Adrenal gland (tissue), 19 donors: ENCODE measurements at places on chromosomes 3 and 15. TPM values are rescaled to one million over a fixed set of nuclear protein-coding genes. Genes with fewer than 3 reads are reported as not detected.

DNA sequence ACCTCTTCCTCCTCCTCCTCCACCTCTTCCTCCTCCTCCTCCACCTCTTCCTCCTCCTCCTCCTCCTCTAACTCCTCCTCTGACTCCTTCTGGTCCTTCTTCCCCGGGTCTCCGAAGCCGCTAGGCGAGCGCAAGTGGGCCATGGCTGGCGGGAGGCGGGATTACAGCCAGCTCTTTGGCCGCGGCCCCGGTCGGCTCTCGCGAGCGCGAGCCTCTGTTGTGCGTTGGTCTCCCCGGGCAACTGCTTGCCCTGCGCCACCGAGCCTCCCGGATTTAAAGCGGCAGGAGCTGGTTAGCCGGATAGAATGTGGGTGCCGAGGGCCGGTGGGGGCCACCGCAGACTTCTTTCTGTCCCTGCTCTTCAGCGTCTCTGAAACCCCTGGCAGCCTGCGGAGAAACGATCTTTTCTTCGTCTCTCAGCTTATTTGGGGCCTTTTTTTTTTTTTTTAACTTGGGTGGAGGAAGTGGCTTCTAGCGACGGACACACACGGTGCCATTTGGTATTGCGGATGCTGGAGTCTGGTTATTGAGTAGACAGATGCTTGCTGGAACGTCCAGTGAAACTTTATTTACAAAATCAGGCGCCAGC, at the start of gene ERICH6:
TSS of gene ERICH6 (minus strand) at position 165 of the 589 bp plus-strand sequence. CDS start at position 143, 22 bp downstream.
- DNase-seq = peak; percentile 96

- peak; percentile 42 for DNase-seq
These were observed 148.4 kb downstream of the TIGIT start for GRCh38 chr3:114442246-114442645.

- no peak for DNase-seq
These were observed 42.8 kb downstream of the SEMA3G start for GRCh38 chr3:52402101-52402521.

DNA sequence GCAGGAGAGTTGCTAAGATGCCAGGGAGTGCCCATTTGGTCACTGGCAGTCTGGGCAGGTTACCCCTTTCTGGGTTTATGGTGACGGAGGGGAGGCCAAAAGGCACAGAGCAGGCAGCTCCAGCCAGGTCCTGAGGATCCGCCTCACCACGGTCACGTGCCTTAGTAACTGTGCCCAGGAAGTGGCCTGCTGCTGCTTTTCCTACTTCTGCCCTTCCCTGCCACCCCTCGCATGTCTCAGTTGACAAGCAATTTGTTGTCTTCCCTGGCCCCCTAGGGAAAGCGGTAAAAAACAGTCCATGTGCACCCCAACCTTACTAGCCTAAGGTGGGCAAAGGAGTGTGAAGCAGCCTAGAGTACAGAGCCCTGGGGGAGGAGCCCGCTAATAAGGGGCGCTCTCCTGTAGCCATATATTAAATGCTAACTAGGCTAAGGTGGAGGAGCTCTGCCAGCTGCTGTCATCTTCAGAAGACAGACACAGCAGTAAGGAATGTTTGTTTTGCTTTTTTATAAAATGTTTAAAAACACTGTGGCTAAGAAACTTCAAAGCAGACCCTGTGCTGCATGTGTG, 9.1 kb upstream of the LIPH start:
- peak; percentile 21 for DNase-seq

DNA sequence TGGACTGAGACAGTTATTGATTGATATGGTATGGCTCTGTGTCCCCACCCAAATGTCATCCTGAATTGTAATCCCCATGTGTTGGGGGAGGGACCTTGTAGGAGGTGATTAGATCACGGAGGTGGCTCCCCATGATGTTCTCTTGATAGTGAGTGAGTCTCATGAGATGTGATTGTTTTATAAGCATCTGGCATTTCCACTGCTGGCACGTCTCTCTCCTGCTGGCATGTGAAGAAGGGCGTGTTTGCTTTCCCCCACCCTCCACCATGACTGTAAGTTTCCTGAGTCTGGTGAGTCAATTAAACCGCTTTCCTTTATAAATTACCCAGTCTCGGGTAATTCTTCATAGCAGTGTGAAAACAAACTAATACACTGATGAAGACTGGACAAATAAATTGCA, 105.6 kb upstream of the MELTF start:
- no peak for DNase-seq

TMEM108 gene
- total RNA-seq = 4.0 TPM

- no peak for DNase-seq
These were observed 1.1 kb upstream of the C15orf62 start for GRCh38 chr15:40768521-40769273.

GRCh38 chr15:87682527-87682926, 574.0 kb downstream of the NTRK3 start:
- DNase-seq = no peak

DNA sequence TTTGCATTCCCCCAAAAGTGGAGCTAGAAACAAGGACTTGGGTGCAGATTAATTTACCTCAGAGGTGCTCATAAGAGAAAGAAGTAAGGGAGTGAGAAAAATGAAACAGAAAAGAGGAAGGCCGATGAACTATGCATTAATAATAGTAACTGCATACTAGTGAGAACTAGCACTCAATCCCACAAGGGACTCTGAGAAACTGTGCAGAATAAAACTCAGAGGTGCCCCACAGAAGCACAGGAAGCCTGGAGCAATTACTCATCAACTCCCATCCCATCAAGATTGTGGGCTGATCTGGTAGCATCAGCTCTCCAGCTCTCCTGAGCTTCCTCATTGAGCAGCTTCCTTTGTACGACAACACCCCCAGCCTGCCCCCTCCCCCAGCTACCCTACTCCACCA, 50.8 kb downstream of the CLDN18 start:
- DNase-seq = no peak

DNA sequence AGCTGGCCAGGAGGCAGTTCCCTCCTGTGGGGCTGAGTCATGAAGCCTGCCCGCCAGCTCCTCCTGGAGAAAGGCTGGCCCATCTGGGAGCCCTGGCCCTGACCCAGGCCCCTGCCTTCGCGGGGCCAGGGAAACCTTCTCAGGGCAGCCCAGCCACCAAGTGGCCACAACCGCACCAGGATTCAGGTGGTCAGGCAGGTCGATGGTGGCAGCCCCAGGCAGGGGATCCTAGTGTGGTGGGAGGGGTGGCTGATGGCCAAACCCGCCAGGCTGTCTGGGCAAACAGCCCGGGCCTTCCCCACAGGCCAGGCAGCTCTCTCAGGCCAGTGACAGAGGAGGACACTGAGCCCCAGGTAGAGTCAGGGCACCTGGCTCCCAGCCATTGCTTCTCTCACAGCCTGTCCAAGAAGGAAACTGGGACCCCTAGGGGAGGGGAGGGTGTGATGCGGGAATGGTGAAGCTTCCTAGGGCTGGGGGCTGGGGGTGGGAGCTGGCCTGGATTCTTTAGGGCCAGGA, 1.2 kb downstream of the TWF2 start:
- DNase-seq = peak; percentile 96

GRCh38 chr3:63576846-63577245, 75.6 kb upstream of the SNTN start:
- DNase-seq = no peak

DNA sequence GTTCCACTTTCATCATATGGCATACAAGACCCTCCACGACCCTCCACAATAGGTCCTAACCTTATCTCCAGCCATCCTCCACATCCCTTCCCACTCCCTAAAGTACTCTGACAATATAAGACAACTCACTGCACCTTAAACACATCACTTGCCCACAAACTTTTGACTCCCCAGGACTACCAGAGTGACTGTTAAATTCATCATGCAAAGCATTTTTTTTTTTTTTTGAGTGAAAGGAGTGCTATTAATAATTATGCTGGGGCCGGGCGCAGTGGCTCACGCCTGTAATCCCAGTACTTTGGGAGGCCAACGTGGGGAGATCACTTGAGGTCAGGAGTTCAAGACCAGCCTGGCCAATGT, 55.8 kb downstream of the OSBPL10 start:
- no peak for DNase-seq

GRCh38 chr3:100613721-100614390, 4.5 kb downstream of the ADGRG7 start:
- DNase-seq = no peak

GRCh38 chr15:41989573-41990242, 17.4 kb upstream of the EHD4 start:
- peak; percentile 78 for DNase-seq

DNA sequence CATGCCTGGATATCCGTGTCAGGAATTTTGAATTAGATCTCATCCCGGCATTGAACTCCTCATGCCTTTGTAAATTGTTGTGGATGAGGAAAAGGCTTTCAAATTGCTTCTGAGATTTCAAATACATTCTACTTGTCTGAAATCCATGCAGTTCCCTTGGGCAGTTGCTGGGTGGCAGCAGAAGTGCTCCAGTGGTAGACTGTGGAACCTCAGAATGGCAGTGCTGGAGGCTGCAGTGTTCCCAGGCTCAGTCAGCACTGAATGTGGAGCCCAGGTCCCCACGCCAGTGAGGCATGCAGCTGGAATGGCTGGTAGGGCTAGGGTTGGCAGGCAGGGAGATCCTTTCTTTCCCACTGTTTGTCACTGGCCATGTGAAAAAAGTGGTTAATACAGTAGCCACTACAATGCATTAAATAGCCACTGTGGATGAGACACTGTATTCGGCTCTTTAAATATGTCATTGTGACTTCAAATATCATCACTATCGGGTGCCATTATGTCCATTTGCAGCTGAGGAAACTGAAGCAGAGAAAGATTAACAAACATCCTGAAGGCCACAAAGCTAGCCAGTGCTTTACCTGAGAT, 98.6 kb downstream of the TPRG1 start:
- DNase-seq = peak; percentile 66

- DNase-seq = no peak
These were observed 195.0 kb downstream of the CNTN6 start for GRCh38 chr3:1287815-1288214.

RETNLB gene
- not detected for total RNA-seq

- no peak for DNase-seq
These were observed 8.0 kb downstream of the MTFMT start for GRCh38 chr15:65021488-65021887.

GRCh38 chr3:60992395-60992794, 258.9 kb downstream of the FHIT start:
- peak; percentile 56 for DNase-seq

H1-8 gene
- not detected for total RNA-seq

CHL1 gene
- 12.8 TPM for total RNA-seq

LRRC49 gene
- 5.8 TPM for total RNA-seq

GRCh38 chr15:31483986-31484951, 157.6 kb downstream of the KLF13 start:
- peak; percentile 14 for DNase-seq

DNA sequence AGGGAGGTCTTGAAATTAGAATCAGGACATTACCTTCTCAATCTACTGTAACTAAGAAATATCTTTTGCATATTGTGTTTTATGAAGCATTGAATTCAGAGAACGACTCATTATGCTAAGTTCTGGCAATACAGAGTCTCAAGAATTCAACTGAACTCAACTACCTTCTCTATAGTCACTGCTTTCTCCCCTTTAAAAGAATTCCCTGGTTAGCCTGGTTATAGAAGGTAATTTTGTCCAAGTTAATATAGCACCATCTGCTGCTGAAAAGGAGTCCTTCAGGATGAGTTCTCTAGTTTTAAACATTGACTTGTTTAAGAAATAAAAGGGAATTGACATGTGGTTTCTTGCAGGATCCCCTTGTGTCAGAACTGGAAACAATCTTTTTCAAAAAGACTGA, 60.2 kb downstream of the IL16 start:
- DNase-seq = no peak

DNA sequence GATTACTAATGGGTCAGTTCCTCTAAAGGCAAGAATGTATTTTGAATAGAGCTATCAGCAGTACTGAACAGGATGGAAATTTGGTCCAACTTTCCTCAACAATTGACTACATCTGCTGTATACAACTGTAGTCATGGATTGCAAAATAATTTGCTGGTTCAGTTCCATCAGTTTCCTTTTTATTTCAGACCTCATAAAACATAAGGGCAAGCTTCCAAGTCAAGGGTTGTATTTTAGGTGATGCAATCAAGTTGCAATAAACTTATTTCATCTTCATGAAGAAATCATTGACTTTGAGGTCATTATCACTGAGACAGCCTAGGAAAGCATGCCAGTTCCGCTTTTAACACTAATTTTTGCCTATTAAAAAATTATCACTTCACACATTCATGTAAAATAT, 90.4 kb upstream of the TSEN2 start:
- no peak for DNase-seq

NR2E3 gene
- not detected for total RNA-seq

GRCh38 chr3:132911741-132912415, 126.3 kb upstream of the TMEM108 start:
- DNase-seq = no peak

GP5 gene
- total RNA-seq = 0.28 TPM

DNA sequence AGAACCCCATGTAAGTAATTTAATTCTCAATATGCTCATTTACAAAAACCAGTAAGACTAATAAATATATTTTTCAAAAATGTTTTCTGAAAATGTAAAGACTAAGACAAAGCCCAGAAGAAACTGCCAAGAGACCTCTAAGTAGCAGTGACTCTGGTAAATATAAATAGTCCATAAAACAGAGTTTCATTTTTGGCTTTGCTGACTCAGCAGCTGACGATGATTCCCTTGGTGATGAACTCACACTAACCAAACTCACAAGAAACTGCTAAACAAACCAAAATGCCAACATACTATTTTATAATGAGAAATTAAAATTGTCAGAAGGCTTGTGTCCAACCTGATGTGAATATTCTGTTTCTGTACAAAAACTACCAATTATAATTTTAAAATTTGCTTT, 31.5 kb upstream of the IMPG2 start:
- no peak for DNase-seq

- DNase-seq = no peak
These were observed 90.6 kb upstream of the TSC22D2 start for GRCh38 chr3:150317469-150317868.

- no peak for DNase-seq
These were observed 294.0 kb downstream of the UBE2E2 start for GRCh38 chr3:23497156-23497555.

ESYT3 gene
- total RNA-seq = 0.16 TPM

DNA sequence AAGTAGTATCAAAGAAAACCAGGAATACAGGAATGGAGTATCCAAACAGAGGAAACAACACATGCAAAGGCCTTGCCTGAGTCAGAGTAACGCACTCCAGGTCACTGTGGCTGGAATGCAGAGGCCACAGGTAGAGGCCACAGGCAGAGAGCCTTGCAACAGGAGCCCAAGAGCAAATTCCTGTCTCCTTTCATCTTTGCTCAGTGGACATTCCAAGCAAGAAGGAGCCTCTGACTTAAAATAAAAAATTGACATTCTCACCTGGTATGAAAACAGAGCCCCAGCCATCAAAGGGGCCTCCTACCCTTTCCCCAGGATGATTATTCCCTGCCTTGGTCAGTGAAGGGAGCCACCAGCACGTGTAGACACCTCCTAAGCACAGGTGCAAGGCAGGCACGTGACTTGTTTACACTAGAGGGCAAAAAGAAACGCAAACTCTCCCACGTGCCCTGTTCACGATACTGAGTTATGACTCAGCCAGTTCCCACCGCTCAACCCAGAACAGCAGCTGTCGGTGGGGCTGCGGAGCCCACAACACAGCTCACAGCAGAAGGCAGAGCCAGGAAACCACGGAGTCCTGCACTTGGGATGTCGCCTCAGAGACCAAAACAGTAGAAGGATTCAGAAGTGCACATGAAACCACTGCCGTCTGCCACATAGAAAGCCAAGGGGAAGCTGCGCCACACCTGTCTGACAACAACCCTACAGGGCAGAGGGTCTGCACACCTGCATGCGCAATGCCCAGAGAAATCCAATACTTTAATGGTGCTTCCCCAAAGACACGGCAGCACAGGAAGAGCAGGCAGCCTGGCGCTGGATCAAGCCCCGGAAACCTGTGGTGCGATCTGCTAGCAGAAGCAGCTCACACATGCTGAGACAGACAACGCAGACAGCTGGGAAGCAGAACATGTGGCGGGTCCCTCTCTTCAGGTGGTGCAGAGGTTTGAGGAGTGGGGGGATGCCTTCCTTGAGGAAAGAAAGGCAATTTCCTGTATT, 52.1 kb downstream of the ITGB5 start:
- DNase-seq = peak; percentile 39
